ENCODE measurements at places on chromosomes 3 and 15.

- peak; percentile 48 for DNase-seq
These were observed 118.7 kb downstream of the NUP210 start for GRCh38 chr3:13301286-13301987.

DNA sequence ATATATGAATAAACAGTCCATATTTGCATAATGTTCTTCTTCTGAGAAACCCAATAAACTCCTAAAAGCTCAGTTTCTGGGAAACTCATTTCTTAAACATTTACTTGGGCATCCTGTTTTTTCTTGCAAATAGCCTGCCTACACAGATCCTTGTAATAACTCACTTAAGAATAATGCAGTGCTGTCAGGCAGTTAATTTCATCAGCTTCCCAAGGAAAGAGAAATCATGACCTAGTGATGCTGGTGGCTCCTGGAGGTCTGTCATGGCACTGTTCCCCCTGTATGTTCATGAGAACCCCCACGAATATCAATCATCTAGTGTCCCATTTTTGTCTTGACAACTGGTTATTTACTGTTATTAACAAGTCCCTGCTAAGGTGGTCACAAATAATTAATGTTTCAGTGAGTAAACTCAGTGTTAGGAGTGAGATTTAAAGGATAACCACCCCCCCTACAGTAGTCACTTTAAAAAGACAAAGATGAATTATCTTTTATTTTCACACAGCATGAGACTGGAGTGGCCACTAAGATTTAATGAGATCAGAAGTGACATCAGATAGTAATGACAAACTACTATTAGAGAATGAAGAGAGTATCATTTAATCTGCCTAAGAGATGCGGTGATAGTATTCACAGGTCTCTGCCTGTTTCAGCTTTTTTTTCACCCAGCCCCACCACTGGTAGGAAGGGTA lies 279.5 kb upstream of the NECTIN3 start:
- no peak for DNase-seq

GRCh38 chr3:61520966-61521628 lies 40.3 kb upstream of the PTPRG start:
- no peak for DNase-seq

GRCh38 chr3:12454816-12455121 lies 29.5 kb upstream of the TSEN2 start:
- DNase-seq, result no peak

- DNase-seq, result no peak
These were observed 40.5 kb downstream of the IGF2BP2 start for GRCh38 chr3:185784317-185784716.
